ENCODE measurements at places on chromosomes 1 and 21.

GRCh38 chr1:56331207-56331891 is 248.0 kb downstream of the PLPP3 start:
- DNase-seq: no peak

DNA sequence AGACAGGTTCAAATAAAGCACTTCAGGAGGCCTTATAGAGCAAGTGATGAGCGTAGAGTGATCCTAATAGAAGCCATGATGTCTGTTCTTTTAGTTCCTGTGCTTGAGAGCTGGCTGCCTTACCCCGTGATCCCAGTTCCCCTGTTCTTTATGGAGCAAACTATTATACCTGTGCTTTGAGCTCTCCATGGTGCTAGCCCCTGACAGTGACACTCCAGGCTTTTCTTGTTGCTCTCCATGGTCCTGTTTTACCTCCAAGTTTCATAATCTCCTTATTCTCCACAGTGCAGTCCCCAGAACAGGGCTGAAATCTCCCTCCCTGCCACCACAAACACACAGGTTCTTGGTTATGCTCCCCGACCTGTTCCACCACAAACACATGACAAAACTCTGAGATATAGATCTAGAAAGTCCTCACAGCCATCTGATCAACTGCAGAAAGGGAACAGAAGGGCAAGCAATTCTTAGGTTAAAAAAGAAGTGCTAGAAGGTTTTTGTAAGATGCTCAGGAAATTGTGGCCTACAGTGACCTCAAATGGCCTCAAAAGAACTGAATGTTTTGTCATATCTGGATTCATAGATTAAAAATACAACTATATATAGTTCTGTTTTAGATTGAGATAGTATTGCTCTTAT is 6.0 kb downstream of the CADM3 start:
- DNase-seq: no peak

GRCh38 chr1:234214911-234215892 is 158.1 kb upstream of the COA6 start:
- no peak for DNase-seq

- DNase-seq: no peak
Measured at GRCh38 chr1:150182247-150182646, 32.5 kb downstream of the PLEKHO1 start.

DNA sequence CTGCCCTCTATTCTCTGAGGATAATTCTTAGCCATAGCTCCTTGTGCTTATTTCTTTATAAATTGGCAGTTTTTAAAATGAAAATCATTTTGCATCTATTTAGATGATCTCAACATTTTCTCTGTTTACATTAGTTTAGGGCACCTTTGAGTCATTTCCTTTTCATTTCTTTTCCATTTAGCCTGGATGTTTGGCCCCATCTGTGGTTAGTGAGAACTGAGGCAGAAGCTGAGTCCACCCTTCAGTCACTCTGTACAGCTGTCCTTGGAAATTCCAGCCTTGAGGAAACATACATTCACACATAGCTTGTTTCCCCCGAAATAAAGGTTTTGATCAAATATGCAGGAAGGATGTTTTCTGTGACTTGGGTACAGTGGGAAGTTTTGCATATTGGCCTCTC is 123.7 kb downstream of the NTNG1 start:
- no peak for DNase-seq

Measured in stimulated activated CD4-positive, alpha-beta T cell treated with anti-CD3 and anti-CD28 coated beads, Interleukin-1b, Interleukin-23, amount 100 ng/mL, for 1 hour (primary cell).